ENCODE measurements at places on chromosomes 1 and 21.

GRCh38 chr1:30248373-30248772, 475.0 kb downstream of the MATN1 start:
- DNase-seq: no peak

DNA sequence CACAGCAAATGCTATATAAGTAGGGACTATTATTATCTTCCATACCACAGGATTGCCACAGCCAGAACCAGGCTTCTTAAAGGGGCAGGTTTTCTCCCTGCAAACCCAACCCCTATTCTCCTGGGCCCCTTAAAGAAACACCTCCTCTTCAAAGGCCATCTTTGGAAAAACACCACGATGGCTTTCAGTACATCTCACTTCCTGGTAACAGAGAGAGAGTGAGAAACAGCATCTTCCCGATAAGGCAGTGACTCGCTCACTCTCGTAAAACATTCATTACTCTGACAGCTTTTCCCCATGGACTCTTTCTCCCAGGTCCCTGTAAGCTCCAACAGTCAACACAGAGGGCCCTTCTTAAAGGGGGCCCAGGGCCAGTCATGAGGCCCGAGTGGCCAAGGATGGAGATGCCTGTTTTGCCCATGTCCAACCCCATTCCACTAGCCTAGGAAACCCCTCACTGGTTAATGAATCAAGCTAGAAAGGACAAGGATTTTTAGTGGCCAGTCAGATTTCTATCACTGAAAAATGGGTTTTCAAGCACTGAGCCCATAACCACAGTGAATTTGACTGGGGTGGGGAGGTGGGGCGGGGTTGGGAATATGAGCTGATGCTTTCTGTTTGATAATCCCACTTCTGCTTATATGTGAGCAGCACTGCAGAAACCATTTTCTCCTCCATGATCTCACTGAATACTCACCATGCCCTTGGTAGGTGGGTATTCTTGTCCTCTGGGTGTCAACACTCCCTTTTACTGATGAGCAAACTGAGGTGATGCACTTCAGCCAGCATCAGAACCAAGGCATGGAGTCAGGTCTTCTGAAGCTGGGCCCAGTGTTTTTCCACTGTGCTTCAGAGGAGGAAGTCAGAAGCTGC, 3.6 kb upstream of the NAV1 start:
- DNase-seq: no peak

- no peak for DNase-seq
These were observed 37.5 kb upstream of the KCTD3 start for GRCh38 chr1:215529571-215529970.

DNA sequence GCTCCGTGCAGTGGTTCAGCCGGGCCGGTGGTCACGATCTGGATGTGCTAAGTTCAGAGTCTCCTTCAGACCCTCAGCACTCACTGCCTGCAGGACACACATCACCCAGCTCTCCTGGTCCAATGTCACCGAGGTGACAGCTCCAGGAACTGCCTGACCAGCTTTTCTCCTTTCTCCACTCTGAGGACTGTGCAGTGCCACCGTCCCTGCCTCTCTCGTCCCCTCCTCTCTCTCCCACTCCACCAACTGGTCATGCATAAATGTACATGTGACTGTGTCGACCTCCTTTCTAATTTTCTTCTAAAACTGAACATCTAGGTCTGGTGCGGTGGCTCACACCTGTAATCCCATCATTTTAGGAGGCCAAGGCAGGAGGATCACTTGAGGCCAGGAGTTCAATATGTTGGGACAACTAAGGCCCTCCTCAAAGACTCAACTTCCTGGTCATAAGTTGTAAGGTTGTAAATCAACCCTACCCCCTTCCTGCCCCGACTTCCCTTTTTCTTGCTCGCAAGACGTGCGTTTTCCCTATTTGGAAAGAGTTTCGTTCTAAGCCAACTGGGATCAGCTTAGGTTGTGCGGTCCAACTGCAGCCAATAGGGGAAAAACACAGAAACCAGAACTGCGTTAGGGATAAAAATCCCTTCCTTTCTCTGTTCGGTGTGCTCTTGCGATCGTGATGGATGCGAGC, 53.1 kb downstream of the MEGF6 start:
- no peak for DNase-seq

GRCh38 chr1:19006837-19007271, 50.4 kb upstream of the IFFO2 start:
- DNase-seq: no peak

GRCh38 chr1:175390081-175390481, 197.5 kb upstream of the KIAA0040 start:
- DNase-seq: no peak

All from H54 (cell line).